Stimulated activated CD8-positive, alpha-beta memory T cell treated with anti-CD3 and anti-CD28 coated beads, Interleukin-4, amount 100 ng/mL, for 1 hour (primary cell): ENCODE measurements at places on chromosomes 5 and 9.

DNA sequence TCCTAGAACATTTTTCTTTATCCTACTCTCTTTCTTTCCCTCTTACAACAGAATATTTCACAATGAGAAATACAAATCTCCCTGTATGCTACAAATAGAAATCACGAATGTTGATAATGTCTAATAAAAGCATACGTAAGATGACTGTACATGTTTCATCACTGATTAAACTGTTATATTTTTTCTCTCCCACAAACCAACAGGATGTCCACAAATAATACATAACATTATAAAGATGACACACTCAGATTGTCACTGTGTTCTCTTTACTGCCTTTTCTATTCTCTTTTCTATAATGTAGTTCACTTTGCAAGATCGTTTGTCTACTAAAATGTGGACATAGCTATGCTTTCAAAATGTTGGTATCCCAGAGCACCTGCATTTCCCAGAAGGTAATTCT lies 90.7 kb upstream of the PARP8 start:
- no peak for DNase-seq

- no peak for DNase-seq
Observed at GRCh38 chr9:113536483-113537228, 73.1 kb downstream of the RGS3 start.

DNA sequence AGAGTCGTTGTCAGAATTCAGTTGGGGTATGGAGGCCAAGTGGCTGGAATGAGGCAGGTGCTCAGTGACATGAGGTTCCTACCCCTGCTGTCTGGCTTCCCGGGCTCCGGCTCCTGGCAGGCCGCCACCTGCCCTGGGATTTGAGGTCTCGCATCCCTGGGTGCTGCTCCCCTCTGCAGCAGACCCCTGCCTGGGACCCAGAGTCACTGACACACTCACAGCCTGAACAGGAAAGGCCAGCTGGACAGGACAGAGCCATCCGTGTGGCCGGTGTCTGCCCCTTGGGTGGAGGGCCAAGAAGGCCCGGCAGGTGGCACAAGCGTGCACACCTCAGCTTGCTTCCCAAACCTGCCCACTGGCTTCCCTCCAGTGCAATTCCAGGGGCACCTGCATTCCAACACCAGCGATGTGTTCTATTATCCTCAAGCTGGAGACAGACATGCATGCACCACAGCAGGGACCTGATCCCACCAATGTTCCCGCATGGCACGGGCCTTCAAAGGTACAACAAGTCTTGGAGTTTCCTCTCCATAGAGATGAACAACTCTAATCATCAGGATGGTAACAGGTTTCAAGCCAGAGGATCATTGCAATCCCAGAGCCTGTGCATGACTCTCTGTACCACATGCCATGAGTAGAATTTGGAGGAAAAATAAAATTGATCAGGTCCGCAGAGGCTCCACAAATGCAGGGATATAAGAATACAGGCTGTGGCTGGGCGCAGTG lies 45.6 kb upstream of the RNF130 start:
- DNase-seq: no peak

GRCh38 chr9:16602494-16602893 lies 268.0 kb downstream of the BNC2 start:
- DNase-seq: no peak

DNA sequence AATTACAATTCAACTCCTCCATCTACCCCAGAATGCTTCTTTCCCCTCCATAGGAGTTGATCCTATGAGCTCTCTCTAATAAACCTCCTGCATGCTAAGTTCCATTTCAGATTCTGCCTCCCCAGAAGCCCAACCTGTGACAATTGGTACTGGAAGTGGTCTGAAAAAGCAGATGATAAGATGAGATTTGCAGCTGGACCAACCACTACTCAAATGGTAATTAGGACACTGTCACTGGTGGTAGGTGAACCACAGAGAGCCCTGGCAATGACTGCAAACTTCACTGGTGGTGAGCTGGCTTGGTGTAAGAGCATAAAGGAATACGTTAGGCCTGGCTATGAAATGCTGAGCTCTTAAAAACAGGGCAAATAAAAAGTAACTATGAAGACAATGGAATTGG lies 112.6 kb downstream of the ESM1 start:
- no peak for DNase-seq

DNA sequence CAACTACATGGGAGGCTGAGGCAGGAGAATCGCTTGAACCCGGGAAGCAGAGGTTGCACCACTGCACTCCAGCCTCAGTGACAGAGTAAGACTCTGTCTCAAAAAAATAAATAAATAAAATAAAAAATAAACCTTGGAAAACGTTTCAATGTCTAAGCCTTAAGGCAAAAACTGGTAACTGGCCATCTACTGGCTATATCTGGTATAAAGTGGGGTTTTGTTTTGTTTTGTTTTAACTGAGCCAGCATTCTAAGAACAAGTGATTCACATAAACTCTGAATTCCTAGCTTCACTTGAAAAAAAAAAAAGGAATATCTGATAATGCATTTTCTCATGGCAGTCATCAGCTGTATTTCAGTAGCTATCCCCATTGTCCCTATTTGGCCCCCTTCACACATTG lies 126.1 kb upstream of the EFNA5 start:
- DNase-seq: no peak

DNA sequence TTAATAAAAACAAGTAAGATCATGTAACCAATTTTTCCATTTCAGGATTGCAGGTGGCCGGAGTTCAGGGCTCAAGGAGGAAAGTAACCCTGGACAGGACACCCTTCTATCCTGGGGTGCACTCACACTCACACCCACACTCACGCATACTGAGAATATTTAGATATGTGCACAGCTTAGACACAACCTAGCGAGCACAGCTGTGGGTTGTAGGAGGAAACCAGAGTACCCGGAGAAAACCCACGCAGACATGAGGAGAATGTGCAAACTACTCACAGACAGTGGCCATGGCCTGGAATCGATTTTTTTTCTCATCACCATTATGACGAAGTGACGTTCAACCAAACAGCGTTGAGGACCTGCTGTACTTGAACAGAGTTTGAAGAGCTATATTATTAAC lies 4.5 kb upstream of the EFNA5 start:
- no peak for DNase-seq

- no peak for DNase-seq
Observed at GRCh38 chr5:110335361-110336066, 391.0 kb downstream of the TMEM232 start.

GRCh38 chr5:180909782-180910181 lies 10.8 kb downstream of the BTNL8 start:
- DNase-seq: no peak

GRCh38 chr9:136327304-136327974 lies at the start of gene GPSM1:
GPSM1 (plus strand) TSS chr9:136327539; CDS start chr9:136327696, 157 bp downstream.
- no peak for DNase-seq

DNA sequence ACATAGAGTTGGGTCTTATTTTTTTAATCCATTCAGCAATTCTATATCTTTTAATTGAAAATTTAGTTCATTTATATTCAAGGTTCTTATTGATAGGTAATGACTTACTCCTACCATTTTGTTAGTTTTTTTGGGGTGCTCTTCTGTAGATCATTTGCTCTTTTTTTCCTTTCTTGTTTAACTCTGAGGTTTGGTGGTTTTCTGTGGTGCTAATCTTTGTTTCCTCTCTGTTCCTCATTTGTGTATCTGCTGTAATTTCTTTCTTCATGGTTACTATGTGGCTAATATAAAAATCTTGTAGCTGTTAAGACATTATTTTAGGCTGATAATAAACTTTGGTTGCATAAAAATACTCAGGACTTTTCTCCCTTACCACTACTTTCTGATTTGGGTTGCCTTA lies 181.6 kb upstream of the DMRTA1 start:
- no peak for DNase-seq

- no peak for DNase-seq
Observed at GRCh38 chr5:147168578-147169327, 66.1 kb upstream of the STK32A start.

GRCh38 chr5:96714450-96714849 lies 52.3 kb downstream of the CAST start:
- DNase-seq: no peak

DNA sequence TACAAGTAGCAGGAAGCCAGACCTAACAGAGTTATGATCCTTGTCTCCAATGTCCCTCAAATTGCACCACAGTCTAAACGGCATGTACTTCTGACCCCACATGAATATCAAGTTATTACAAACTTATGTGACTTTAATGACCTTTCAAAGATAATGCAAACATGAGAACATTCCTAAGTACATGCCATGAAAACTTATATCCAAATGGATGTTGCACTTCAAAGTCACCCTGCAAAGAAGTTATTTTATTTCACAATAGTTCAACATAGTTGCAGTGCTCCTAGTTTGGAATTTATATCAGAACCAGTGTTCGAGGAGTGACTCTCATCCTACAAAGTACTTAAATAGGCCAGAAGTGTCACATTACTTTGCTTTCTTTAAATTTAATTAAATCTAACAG lies 41.2 kb upstream of the ITGA1 start:
- DNase-seq: no peak

- DNase-seq: no peak
Observed at GRCh38 chr5:172969921-172970320, 10.7 kb downstream of the RPL26L1 start.

DNA sequence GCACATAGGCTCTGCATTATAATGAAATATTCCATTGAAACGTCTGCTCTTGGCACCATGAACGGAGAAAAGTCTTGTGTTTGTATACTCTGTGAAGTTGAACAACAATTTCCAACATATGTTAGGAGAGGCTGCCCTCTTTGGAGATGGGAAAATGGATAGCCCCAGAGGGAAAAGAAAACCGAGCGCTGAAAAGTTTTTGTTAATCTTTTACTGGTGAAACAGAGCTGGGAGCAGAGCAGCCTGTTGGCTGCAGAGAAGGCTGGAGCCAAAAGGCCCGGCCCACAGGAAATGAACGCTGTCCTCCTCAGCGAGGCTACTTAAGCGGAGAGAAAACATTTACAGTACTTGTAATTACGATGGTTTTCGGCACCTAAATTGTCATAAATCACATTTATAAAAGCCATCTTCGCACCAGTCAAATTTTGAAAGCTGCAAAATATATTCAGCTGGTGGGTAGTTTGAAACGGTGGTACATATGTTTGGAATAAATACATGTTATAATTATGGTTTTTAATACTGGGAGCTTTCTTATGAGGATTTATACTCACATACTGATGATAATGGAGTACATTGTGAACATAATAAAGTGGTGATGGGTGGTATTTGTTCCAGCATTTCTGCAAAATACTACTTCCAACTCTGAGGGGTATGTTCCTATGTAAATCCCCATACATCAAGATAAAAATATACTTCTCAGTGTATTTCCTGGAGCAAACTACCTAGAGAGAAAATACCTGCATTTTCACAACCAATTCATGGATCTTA lies 129.6 kb upstream of the CNTLN start:
- DNase-seq: no peak

- no peak for DNase-seq
Observed at GRCh38 chr5:134088994-134089560, 25.4 kb upstream of the TCF7 start.

DNA sequence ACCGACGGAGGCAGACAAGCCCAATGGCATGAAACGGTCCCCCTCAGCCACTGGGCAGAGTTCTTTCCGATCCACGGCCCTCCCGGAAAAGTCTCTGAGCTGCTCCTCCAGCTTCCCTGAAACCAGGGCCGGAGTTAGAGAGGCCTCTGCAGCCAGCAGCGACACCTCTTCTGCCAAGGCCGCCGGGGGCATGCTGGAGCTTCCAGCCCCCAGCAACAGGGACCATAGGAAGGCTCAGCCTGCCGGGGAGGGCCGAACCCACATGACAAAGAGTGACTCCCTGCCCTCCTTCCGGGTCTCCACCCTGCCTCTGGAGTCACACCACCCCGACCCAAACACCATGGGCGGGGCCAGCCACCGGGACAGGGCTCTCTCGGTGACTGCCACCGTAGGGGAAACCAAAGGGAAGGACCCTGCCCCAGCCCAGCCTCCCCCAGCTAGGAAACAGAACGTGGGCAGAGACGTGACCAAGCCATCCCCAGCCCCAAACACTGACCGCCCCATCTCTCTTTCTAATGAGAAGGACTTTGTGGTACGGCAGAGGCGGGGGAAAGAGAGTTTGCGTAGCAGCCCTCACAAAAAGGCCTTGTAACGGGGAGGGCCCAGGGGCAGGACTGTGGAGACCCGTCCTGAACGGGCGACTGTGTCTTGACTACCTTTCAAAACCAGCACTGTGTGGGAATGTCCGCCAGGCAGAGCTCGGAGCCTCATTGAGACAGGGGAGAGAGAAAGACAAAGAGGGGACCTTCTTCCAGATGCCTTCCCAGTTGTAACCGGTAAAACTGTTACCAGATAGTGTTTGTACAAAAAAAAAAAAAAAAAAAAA lies 29.9 kb downstream of the CD180 start:
- DNase-seq: no peak

DNA sequence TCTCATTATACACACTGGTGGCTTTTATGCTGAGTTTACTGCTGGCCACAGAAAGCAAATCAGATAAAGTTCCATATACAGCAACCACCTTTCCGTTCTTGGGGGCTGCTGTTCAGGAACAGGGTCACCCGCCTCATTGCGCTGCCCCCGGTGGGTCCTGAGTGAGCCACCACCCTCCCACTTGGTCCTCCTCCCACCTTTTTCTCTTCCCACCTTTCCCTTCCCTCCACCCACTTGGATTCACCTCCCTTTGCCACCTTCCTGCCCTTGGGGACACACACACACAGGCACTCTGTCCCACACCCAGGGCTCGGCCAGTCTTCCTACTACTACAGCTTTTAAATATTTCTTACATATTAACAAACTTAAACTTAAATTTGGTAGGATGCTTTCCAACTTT lies 127.6 kb downstream of the WDR70 start:
- no peak for DNase-seq

DNA sequence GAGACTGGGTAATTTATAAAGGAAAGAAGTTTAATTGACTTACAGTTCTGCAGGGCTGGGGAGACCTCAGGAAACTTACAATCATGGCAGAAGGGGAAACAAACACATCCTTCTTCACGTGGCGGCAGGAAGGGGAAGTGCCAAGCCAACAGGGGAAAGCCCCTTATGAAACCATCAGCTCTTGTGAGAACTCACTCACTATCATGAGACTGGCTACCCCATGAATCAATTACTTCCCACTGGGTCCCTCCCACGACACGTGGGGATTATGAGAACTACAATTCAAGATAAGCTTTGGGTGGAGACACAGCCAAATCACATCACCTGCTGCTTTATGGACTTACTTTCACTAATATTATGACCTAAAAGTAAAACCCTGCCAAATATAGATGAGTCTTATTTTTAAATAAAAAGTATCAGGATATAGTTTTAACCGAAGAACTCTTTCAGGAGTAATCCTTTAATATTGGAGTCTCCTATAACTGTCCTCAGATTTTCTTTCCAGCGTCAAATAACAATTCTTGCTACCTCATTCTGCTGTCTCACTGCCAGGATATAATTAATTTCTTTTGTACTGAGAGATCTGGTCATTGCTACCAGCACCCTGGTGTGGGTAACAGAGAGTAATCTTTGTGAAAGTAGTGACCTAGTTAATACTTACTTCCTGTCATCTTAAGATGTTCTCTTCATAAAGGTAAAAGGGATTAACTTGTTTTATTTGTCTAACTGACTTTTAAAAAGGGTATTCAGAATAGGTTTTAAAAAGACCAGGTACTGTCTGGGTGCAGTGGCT lies 68.6 kb downstream of the NLN start:
- DNase-seq: peak; percentile 4

- no peak for DNase-seq
Observed at GRCh38 chr5:114191441-114191840, 170.4 kb upstream of the KCNN2 start.
